ENCODE measurements at places on chromosomes 7 and 10.

DNA sequence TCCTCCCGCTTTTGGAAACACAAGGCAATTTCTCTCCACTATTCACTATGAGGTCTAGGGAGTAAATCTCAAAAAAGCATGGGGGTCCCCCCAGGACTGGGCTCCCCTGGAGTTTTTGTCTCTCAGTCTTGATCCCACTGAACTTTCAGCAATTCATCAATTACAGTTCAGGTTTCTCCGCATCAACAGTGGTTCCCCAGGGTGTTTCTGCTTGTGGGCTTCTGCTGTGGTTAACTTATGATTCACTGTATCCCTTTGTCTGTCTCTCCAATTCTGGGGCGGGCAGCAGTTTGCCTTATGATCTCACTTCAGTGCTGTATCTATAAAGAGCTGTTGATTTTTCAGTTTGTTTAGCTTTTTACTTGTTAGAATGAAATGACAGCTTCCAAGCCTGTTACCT, 142.6 kb upstream of the CDC14C start:
- no peak for DNase-seq

- no peak for DNase-seq
These were observed 36.9 kb downstream of the PIK3CG start for GRCh38 chr7:106901828-106902441.

DNA sequence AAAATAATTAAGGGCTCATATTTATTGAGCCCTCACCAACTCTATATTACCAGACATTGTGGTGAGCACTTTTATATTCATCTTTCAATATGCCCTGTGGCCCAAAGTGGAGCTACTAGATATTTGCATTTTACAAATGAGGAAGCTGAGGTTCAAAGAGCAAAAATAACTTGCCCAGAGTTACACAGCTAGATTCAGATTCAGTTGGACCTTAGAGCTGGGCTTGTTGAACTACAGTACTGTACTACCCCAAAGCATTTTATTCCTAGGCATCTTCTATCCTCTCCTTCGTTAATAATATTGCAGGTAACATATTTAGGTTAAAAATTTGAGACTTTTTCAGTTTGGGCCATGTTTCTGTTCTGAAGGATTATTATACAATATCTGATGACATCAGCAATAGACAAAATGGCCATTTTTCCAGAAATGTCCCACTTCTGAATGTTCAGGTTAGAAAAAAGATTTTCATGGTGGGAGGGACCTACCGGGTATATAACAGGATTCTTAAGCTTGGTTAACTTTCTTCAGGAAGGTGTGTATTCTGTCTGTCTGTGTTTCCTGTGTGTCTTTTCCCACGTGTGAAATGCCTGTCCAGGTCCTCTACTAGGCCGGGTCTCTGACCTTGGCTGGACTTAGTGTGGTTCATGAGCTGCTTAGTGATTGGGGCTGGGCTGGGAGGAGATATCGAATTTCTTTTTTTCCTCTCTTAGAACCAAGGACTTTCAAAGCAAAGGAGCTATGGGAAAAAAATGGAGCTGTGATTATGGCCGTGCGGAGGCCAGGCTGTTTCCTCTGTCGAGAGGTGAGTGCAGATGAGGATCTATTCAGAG, 13.6 kb downstream of the PRXL2A start:
- DNase-seq = no peak

- DNase-seq = no peak
These were observed 299.9 kb downstream of the RPS24 start for GRCh38 chr10:78333362-78334143.

DNA sequence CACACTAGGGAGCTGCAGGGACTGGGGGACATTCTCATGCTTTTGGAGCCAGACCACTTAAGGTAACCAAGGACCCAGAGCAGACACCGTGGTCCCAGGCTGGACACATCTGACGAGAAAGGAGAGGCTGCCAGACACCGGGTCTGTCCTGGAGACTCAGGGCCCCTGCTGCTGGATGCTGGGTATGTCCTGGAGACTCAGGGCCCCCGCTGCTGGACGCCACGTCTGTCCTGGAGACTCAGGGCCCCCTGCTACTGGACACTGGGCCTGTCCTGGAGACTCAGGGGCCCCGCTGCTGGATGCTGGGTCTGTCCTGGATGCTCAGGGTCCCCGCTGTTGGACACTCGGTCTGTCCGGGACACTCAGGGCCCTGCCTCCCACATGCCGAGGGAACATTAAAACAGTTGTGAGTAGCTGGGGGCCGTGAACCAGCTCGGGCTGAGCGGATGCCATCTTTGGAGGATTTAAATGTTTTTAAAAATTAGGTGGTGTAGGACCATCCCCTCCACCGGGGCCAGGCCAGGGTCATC, 249.7 kb downstream of the DNAJB6 start:
- DNase-seq = no peak

DNA sequence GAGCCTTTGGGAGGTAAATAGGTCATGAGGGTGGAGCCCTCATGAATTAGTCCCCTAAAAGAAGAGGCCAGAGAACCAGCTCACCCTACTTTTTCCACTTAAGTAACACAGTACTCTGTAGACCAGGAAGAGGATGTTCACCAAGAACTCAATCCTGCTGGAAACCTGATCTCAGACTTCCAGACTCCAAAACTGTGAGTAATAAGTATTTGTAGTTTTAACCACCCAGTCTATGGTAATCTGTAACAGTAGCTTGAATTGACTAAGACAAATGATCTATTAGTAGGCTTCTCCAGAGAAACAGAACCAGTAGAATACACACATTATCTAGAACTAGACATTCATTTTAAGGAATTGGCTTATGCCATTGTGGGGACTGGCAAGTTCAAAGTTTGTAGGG, 51.5 kb downstream of the ANKMY2 start:
- DNase-seq = no peak

GRCh38 chr7:95330204-95330960, 6.0 kb upstream of the PON1 start:
- no peak for DNase-seq

DNA sequence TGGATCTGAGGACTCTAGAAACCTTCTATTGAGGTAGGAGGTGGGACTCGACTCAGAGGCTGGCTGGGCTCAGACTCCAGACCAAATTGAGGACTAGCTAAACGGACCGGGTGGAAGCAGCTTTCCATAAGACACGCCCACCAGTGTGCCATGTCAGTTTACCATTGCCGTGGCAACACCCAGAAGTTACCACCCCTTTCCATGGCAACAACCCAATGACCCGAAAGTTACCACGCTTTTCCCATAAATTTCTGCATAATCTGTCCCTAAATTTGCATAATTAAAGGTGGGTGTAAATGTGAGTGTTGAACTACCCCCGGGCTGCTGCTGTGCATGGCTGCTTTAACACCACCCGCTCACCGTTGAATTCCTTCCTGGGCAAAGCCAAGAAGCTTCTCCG, 58.9 kb downstream of the MICALL2 start:
- no peak for DNase-seq

DNA sequence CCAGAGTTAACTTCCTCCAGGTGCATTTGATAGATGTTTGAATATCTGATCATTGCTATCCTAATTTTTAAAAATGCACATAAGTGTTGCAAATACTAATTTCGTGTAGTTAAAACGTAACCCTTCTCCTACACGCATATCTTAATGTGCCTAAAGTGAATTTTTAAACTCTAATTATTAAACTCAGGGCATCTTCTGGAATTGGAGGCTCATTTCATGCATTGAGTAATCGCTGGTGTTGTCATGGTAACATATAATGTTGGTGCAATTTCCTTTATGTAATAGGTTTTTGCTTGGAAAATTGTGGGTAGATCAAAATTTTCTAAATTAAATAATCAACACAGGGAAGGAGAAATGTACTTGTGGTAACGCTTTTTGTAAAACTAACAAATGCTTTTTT, 56.2 kb downstream of the ARMC3 start:
- DNase-seq = no peak

- DNase-seq = no peak
These were observed 17.8 kb downstream of the HNRNPA2B1 start for GRCh38 chr7:26182706-26183105.

DNA sequence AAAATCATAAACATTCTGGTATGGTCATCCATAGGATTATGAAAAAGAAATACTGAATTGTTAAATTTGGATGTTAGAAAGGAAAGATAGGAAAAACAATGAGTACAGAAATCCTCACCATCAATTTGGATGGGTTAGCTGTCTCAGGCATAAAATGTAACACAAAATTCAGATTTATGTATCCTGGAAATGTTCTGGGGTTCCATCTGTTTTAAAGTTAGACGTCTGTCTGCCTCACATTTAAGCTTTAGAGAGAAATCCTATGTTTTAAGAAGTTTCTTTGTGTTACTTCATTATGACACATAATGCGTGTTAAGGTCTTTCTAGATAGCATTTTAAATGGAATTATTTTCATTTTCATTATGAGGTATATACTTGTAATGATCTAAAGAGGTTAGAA, 103.5 kb downstream of the REEP3 start:
- no peak for DNase-seq

GRCh38 chr10:104038958-104039752, 46.5 kb downstream of the COL17A1 start:
- DNase-seq = no peak

- no peak for DNase-seq
These were observed 876 bp upstream of the PIK3AP1 start for GRCh38 chr10:96721207-96721572.

DNA sequence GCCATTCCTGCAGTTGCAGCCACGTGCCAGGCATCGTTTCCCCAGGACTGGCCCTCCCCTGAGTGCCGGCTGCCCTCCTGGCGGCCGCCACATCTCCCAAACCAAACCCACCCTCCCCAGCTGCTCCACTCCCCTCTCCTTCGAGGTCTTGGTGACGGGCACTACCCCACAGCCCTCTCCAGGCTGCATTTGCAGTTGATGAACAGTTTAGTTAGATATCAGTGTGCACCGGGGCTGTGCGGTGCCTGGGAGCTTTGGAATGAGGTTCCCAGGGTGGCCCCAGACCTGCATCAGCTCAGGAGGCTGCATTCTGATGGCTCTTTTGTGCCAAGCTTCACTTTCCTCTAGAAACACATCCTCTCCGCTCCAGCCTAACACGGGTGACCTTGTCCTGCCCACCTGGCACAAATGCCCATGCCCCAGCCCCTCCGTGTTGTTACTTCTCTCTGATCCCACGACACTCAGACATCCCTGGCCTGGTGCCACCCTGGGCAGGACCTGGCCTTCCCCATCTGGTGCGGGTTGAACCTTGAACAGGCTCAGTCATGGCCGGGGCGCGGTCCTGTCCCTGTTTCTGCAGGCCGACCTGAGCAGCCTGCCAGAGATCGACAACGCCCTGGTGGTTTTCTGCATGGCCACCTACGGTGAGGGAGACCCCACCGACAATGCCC, 14.5 kb downstream of the TMEM120A start:
- DNase-seq = no peak

DNA sequence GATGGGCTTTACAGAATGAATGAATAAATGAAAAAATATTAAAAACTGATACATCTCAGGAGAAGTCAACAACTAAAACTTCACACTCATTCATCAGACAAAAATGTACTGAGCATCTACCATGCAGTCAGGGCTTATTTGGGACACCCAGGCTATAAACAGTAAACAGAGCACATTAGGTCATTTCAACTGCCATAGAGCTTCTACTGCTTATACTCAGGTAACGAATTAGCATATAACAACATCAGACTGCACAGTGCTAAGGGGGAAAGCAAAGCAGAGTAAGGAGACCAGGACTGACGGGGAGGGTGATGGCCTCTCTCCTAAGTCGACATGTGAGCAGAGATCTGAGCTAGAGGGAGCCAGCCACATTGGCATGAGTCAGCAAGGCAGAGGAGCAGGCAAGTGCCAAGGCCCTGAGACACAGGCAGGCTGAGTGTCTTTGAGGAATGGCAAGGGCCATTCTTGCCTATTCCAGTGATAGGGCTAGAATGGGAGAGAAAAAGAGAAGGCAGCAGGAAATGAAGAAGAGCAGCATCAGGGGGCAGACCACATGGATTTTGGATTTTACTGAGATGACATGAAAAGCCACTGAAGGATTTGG, 528.9 kb downstream of the PARD3 start:
- DNase-seq = no peak

- no peak for DNase-seq
These were observed 388.7 kb upstream of the NRP1 start for GRCh38 chr10:33723181-33723580.

DNA sequence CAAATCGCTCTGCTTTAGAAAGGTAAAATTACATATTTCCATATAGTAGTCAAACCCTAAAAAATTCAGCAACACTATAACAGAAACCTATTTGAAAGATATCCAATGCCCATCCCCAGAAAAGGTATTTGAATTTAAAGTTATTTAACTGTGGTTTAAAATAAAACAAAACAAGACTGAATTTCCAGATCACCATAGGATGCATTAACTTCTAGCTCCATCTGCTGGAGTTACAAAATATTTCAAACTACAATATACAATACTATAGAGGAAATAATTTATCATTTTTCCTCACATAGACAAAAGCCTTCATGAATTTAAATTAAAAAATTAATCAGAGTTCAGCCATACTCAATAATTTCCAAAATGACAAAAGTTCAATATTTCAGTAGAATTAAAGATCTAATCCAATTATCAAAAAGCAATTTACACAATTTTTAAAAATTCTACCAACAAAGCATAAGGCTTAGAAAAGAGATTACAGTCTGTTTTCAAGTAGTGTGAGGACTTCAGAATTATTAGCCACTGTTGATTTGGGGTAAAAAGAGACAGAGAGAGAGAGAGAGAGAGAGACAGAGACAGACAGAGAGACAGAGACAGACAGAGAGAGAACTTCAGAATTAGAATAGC, 75.9 kb downstream of the LMBR1 start:
- DNase-seq = no peak

All from BJ (cell line).